ENCODE measurements at places on chromosomes 12 and 14.

GRCh38 chr12:75170640-75171185 lies 38.9 kb downstream of the KCNC2 start:
- no peak for DNase-seq

DNA sequence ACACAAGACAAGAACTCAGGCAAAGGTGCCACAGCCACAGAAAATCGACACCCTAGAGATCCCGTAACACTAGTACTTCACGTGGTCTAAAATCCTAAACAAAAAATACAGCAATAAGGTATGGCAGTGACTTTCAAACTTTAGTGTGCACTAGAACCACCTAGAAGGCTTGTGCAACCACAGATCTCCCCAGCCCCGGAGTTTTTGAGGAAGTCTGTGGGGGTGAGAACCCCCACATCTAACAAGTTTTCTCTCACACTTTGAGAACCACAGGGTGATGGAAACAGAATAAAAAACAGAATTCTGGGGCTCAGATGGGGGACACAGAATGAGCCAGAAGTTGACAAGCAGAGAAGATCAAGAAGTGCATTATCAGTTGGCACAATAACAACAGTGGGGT lies 254.0 kb downstream of the ANO6 start:
- no peak for DNase-seq

DNA sequence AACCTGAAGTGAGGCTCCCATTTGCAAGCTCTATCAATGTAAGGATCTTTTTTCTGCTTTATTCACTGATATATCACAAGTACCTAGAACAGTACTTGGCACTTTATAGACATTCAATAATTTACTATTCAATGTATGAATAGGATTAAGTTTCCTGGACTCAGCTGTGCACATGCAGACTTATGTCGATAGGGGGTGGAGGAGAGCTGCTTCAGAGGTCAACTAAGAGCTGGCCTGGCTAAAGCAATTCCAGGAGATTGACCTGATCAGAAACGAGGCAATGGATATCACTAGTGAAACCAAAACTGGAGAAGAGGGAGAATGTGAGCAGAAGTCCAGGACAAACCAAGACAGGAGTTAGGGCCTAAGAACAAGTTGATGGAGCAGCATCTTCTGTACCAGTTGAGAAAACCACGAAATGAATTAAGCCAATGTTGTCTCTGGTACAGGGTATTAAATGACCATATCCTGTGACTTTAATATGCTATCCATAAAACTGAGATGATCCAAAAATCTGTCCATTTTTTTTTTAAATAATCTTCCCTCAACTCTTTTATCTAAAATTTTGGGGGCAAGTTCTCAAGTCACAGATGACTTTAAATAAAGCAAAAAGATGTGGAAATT lies 169.2 kb downstream of the PIK3C2G start:
- DNase-seq: peak; percentile 2

DNA sequence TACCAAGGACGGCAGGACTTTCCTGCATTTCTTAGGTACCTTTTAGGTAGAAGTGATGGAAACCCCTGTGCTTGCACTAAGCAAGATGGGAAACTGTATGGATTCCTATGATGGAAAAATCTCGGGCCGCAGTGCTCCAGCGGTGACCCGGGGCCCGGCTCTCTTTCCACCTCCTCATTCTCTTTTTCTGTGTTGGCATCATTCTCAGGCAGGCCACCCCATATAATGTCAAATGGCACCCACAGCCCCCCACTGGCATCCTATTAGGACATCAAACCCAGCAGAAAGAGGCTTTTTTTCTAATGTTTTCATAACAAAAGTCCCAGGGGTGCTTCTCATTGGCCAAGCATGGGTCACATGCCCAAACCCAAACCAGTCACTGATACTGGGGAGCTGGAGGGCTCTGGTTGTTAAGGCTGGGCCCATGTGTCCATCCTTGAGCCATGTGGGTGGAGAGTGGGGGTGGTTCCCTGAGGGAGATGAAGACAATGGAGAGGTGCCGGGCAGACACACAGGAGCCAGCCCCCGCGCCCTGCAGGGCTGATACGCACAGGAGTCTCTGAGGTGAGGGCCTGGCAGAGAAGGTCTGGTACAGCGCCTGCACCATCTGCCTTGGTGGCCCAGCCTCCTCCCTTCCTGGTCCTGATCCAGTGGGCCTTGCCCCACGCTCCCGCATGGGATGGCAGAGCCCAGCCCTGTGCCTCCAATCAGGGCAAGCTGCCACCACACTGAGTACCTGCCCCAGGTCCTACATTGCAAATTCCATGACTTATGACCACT lies 142.1 kb downstream of the CALM1 start:
- no peak for DNase-seq

DNA sequence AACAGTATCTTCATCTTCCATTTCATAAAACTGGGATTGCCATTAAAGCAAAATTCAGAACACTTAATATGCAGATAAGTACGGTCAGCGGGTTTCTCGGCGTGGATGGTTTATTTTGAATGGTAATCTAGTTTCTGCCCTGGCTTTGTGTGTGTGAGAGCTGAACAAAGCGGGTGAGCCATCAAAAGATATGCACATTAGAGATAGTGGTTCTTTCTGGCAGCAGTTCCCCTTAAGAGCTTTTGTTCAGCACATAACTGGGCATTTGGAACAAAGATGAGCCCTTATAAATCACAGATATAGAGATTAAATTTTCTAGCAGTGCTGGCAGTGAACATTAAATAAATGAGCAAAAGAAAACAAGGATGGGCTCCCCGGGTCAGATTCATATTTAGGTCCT lies 207.5 kb downstream of the CALM1 start:
- no peak for DNase-seq

GRCh38 chr12:29004936-29005304 lies 144.2 kb upstream of the FAR2 start:
- DNase-seq: no peak

- no peak for DNase-seq
Observed at GRCh38 chr14:34993426-34993825, 10.6 kb downstream of the SRP54 start.

DNA sequence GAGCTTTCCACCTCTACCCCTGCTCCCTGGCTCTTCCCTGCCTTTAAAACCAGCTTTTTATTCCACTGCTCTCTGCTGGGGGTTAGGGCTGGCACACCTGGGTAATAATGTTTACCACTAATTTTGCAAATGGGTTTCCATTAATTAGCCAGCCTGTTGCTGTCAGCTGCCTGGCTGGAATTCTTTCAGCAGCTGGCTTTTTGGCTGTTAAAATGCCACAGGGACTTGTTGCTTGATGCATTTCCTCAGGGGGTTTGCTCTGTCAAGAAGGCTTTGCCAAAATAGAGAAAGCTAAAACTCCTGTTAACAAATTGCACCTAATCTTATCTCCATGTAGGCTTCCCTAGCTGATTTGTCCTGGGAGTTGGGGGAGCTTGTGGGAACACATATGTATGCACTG lies 51.8 kb upstream of the PSMC1 start:
- no peak for DNase-seq

GRCh38 chr12:12207746-12208145 lies 59.1 kb downstream of the LRP6 start:
- no peak for DNase-seq

Data from hypothalamus (tissue), 51 donors.